Right ventricle myocardium superior (tissue), 1 donor: ENCODE measurements at places on chromosomes 3 and 15.
A peak's percentile ranks its signal among the peaks of the same experiment; 100 is the strongest.

DNA sequence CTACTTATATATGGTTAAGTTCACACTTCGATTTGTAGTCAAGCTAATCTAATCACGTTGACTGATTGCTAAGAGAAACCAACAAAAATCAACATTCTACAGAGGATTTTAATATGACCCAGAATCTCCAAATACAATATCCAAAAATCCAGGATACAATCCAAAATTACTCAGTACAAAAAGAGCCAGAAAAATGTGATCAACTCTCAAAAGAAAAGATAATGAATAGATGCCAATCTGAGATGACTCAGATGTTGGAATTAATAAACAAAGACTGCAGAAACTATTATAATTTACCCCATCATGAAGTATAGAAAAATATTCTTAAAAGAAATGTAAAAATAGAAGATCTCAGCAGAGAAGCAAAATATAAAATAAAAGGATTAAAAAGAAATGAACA lies 22.3 kb downstream of the HACL1 start:
- no peak for DNase-seq

- DNase-seq = no peak
These were observed 32.4 kb downstream of the CDAN1 start for GRCh38 chr15:42704492-42704926.

DNA sequence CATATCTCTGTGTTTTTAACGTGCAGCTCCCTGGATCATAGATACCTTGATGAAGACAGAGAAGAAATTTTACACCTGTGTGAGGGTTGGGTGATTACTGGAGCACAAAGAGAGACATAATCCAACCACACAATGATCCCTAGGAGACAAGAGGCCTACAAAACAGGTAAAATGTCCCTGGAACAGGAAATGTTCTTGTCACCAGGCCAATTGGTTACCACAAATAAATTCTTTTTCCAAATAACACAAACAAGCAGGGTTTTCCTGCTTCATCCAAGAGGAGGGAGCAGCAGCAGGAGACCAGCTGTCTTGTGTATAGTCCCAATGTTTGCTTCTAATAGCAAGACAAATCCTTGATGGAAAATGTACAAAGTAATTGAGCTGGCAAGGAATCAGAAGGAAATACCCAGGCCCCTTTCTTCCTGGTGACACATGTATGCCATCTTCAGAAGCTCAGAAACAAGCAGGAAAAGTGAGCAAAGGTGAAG lies 1.4 kb downstream of the MGLL start:
- DNase-seq = no peak

DNA sequence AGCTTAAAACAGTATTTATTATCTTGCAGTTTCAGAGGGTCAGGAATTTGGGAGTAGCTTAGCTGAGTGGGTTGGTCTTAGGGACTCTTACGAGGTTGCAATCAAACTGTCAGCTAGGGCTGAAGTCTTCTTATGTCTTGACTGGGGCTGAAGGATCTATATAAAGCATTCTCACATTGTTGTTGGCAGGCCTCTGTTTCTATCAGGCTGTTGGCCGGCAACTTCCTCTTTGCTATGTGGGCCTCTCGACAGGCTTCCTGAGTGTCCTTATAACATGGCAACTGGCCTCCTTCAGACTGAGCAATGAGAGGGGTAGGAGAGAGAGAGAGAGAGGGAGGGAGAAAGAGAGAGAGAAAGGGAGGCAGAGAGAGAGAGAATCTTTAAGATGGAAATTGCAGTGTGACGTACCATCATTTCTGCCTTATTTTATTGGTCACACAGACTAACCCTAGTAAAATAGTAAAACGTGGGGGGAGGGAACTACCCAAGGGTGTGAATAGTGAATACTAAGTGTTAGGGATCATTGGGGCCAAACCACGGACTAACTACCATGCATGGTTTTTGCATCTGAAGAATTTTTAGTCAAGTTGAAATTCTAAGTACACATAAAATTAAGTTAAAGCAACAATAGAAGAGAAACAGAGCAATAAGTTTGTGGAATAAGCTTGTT lies 16.1 kb downstream of the FGF7 start:
- DNase-seq = peak; percentile 52

- no peak for DNase-seq
These were observed 229.5 kb downstream of the SHQ1 start for GRCh38 chr3:72618739-72619138.

- peak; percentile 95 for DNase-seq
These were observed 99.7 kb upstream of the LIPC start for GRCh38 chr15:58331913-58332675.

- DNase-seq = no peak
These were observed 175.2 kb downstream of the MEGF11 start for GRCh38 chr15:66078196-66078928.

DNA sequence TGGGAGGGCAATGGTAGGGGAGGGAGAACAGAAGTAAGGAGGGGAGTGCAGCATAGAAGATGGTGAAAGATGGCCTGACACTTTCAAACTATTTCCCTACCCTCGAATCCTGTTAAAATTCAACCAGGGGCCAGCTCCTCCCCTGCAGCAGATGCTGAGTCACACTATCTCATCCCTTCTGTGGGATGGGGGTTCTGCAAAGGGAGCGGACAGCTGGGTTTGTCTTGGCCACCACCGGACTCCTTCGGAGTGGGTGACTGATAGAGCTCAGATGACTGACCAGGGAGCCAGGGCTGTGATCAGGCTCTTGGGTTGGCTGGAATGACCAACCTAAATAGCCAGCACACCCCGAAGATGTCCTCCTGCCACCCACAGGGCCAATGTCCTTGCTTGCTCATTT lies 33.6 kb upstream of the TMCC1 start:
- no peak for DNase-seq

DNA sequence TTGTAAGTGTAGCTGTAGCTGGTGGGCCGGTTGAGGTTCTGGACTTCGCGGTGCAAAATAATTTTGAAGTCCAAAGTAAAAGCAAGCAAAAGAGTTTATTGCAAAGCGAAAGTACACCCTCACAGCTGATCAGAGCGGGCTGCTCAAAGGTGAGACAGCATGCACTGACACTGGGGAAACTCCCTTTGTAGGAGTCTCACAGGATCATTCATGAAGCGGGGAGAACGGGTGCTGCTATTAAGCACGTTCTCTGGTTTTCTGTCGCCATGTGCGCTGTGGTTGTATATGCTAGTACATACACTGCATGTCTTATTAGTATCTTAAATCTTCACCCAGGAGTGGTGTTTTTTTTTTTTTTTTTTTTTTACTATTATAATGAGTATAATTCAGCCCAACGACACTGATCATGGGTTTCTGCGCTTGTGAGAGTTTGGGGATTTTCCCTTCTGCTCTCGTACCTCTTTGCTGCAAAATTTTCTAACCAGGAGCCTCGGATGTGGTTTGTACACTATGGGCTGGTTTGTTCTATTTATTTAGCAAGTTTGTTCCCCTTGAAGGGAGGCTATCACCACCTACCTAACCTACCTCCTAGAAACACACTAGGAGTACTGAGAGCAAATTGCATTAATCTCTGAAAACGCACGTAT lies 1.4 kb upstream of the AP4E1 start:
- DNase-seq = no peak

DNA sequence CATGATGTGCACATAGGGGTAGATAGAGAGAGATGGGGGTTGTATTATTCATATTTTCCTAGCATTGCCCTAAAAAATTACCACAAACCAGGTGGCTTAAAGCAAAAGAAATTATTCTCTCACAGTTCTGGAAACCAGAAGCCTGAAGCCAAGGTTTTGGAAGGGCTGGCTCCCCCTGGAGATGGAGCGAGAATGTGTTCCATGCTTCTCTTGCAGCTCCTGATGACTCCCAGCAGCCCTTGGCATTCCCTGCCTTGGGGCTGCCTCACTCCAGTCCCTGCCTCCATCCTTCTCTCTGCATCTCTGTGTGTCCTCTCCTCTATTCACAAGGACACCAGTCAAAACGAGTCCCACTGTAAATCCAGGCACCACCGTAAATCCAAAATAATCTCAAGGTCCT lies 91.5 kb upstream of the FAM174B start:
- no peak for DNase-seq

DNA sequence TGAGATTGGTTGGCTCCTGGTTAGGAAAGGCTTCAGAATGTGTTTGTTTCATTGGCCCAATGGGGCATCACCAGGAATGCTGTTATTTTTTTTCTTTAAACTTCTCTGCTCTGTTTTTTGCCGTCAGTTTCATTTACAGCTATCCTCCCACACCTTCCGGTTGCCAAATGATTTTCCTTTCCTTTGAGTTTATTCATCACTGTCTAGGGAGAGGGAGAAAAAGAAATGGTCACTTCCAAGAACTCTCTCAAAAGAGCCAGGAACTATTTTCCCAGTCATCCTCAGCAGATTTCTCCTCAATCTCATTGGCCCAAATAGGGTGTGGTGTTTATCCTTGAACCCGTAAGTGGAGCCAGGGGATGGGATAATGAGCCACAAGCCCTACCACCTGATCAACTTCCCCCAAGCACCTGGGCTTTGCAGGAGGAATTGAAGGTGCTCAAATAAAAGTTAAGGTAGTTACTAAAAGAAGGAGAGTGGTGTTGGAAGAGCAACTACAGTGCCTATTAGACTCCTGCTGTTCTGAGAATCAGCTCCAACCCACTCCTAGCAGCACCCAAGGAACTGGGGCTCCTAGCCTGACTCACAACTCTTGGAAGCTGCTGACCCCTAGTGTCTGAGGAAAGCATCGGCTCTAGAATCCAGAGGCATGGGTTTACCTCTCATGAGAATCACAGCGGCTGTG lies 183.8 kb upstream of the IL12A start:
- DNase-seq = peak; percentile 53
